ENCODE measurements at places on chromosomes 13 and 19.

- no peak for DNase-seq
These were observed 119.2 kb upstream of the SPACA7 start for GRCh38 chr13:112256716-112257494.

GRCh38 chr19:46692918-46693722 is 23.8 kb downstream of the PRKD2 start:
- DNase-seq: no peak

DNA sequence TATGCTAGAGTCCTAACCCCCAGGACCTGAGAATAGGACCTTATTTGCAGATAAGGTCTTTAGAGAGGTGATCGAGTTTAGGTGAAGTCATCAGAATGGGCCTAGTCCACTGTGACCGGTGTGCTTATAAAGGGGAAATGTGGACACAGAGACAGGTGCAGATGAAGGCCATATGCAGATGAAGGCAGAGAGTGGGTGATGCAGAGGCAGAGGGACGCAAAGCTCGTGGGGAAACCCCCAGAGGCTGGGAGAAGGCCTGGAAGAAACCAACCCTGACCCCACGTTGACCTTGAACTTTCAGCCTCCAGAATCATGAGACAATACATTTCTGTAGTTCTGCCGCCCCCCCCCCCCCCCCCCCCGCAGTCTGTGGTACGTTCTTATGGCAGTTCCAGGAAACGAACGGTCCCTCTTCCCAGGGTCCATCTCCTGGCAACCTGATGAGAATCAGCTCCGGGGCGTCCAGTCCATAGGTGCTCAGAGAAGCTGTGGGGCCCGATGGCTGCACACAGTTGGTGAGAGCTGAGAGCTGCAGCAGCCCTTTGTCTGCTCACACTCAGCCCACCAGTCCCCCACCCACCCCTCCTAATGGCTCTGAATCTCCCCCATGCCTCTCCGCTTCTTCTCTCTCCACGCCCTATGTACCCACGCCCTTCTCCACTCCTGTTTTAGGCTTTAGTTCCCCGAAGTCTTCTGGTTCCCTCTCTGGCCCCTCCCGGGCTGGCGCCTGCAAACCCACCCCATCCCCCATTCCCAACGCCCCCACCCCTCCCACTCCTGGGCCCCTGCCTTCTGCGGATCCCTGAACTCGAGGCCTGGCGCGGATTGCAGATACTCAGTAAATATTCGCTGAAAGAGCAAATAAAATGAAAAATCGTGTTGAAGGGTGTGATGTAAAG is 218.3 kb upstream of the MAB21L1 start:
- no peak for DNase-seq

- DNase-seq: peak; percentile 14
These were observed 7.6 kb downstream of the SIRT2 start for GRCh38 chr19:38891771-38892170.

- DNase-seq: peak; percentile 93
These were observed 1.1 kb downstream of the KEAP1 start for GRCh38 chr19:10501971-10502523.

- DNase-seq: peak; percentile 99
These were observed 11.3 kb downstream of the EPS8L1 start for GRCh38 chr19:55086730-55087541.
